DMS79 (cell line): ENCODE measurements at places on chromosomes 4 and X.

- no peak for DNase-seq
Observed at GRCh38 chr4:37533286-37534033, 152.7 kb downstream of the RELL1 start.

- no peak for DNase-seq
Observed at GRCh38 chr4:15961781-15962510, 1.0 kb downstream of the FGFBP2 start.

- no peak for DNase-seq
Observed at GRCh38 chr4:163167333-163167626, 590 bp upstream of the NAF1 start.

DNA sequence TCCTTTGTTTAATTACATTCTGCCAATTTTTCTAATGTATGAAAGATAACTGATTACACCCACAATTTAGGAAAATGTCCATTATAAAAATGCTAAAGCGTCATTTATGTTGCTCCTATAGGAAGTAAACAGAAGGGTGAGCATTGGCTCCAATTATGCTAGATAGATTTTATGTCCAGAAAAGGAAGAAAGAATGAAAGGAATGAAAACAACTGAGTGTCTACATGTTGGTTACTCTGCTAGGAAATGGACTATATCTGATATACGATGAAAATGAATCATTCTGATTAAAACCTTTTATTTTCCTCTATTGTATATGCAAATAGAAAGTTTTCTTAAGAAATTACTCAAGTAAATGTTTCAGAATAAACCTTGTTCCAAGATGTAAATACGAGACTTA lies 1.6 kb downstream of the ENAM start:
- no peak for DNase-seq

DNA sequence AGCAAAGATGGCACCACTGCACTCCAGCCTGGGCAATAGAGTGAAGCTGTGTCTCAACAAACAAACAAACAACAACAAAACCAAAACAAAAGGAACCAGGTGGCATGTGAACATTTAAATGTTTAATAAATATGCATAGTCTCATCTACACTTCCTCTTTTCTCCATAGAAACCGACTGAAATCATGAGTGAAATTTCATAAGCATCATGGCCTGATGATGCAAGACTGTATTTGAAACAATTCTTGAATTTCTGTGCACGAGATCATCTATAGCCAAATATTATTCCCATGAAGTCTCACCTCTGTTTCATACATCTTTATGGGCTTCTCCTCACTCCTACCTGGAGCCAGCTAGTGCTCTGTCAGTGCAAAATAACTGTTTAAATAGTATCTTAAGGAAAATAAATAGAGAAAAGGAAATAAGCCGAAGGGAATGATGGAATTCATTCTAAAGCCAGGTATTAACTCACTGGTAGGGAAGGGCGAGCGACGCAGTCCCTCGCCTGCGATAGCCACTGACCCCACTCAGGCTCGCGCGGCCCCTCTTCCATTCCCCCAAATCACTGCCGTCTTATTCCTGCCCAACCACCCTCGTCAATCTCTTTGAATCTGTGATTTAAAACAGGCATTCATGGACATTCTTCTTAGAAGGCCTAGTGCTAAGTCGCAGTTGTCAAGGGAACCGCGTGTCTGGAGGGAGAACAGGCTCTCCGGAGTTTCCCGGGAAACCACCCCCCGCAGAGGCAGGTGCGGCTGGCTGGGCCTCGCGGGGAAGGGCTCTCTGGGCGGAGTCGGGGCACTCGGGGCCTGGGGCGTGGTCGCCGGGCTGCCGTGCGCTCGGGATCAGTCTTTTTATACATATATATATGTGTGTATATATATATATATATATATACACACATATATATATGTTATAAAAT lies 52.4 kb upstream of the TRIM2 start:
- peak; percentile 64 for DNase-seq

GRCh38 chr4:38099020-38099600 lies 138.9 kb downstream of the PTTG2 start:
- DNase-seq = no peak

DNA sequence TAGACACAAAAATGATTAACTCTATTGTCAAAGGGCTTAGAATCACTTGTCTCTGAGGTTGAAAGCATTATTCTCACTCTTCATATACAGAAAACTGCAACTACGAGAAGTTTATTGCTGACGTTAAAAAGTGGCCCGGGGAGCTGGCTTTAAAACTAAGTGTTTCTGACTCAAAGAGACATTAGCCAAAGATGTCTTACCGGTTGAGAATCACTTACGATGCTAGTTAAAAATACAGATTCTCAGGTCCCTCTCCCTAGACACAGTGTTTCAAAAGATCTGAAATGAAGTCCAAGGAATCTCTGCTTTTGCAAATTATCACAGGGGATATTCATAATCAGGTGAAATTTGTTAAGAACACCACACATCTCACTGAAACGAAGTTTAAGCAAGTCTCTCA lies 1.2 kb downstream of the GNPDA2 start:
- DNase-seq = no peak

- no peak for DNase-seq
Observed at GRCh38 chr4:136651278-136651667, 881.0 kb downstream of the PCDH18 start.

DNA sequence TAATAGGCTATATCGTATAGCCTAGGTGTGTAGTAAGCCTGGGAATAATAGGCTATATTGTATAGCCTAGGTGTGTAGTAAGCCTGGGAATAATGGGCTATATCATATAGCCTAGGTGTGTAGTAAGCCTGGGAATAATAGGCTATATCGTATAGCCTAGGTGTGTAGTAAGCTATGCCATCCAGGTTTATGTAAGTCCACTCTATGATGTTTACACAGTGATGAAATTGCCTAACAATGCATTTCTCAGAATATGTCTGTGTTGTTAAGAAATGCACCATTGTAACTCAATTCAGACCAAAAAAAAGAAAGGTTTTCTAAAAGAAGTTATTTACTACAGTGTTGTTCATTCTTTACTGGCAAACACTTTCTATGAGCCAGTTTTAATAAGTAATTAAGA lies 1387.2 kb downstream of the STIM2 start:
- no peak for DNase-seq

DNA sequence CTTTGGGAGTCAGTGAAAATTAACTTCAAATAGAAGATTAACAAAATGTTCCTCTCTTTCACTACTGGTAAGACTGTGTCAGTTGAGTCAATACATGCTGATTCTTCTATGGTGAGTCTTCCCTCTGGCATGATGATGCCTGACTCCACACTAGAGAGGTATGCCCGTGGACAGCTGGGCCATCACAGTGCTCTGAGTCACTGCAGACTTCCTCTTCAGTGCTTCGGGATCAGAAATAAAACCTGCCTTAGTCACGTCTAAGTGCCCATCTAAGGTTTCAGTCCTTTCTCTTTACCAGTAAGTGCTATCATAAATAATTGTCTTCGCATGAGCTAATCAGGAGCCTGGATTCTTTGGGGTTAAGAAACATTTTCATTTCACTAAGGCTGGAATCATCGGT lies 1.6 kb upstream of the ASB5 start:
- no peak for DNase-seq

DNA sequence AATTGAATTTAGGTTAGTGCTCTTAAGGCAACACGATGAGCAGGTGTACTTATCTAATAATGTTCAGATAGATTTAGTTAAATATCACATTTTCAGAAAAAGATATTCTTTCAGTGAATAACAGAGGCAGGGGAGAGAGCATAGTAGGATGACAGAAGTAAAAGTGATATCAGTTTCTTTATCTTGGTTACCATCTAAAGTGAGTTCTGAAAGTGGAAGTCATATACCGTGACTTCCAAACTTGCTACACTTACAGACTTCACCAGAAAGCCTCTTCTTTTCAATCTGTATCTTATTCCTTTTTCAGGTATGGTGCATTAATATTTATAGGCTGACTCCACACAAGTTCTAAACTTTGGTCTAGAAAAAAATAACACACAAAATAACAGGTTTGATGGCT lies 124.9 kb downstream of the POU4F2 start:
- no peak for DNase-seq

GRCh38 chrX:106611679-106612392 lies at the start of gene RADX:
Gene RADX, plus strand, starts transcription at chrX:106611978. Its CDS starts 103 bp downstream, at chrX:106612081.
- DNase-seq = peak; percentile 84

DNA sequence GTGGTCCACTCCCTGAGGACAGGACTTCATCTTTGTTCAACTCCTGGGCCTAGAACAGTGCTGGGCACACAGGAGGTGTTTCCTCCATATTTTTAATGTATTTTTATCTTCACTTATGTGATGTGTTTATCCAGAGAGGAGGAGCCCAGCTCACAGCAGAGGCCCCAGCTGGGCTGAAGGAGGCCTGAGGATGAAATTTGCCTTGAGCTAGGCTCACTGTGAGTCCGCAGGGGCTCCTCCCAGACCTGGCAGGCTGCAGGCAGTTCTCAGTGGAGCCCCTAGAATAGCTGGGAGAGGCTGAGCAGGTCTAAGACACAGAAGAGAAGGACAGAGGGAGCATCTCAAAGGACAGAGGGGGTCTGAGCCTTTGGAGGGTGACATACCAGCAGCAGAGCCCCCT lies 26.8 kb downstream of the C4orf50 start:
- no peak for DNase-seq

GRCh38 chr4:83606460-83606859 lies 70.6 kb downstream of the GPAT3 start:
- DNase-seq = no peak

DNA sequence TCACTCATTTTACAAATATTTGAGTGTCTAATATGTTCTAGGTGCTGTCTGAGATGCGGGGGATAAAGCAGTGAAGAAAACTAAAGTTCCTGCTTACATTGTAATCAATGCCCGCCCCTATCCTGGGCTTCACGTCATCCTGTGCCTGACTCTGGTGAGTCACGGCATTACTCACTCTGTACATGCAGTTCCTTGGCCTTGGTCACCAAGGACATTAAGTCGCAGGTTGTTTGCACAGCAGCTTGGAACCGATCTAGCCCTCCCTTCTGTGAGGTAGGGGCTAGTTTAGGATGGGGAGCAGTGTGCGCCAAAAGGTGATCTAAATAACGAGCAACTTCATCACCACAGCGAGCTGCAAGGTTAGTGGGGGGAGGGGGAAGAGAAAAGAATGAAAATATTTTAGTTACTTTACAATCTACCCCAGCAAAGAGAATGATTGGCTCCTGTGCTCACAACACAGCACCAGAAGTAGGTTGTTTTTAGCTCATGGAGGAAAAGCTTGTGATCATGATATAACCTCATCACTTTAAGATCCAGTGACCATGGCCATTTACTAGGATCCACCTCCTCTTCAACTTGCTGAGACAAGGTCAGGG lies 48.0 kb upstream of the HDAC8 start:
- no peak for DNase-seq

DNA sequence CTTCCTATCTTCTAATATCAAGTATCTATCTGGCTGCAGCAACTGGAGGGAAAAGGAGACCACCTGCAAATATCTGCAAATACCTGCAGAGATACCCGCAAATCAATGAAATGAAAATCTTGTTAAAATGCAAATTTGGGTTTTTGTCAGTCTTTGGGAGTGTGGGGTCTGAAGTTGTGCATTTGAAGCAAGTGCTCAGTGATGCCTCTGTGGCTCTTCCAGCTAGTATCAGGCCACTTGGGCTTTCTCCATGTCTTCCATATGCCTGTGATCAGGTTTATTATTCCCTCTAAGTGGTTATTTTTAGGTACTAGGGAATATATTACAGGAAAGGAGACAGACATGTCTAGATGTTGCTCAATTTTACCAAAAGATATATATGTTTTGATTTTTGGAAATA lies 880.3 kb downstream of the ADGRL3 start:
- no peak for DNase-seq

DNA sequence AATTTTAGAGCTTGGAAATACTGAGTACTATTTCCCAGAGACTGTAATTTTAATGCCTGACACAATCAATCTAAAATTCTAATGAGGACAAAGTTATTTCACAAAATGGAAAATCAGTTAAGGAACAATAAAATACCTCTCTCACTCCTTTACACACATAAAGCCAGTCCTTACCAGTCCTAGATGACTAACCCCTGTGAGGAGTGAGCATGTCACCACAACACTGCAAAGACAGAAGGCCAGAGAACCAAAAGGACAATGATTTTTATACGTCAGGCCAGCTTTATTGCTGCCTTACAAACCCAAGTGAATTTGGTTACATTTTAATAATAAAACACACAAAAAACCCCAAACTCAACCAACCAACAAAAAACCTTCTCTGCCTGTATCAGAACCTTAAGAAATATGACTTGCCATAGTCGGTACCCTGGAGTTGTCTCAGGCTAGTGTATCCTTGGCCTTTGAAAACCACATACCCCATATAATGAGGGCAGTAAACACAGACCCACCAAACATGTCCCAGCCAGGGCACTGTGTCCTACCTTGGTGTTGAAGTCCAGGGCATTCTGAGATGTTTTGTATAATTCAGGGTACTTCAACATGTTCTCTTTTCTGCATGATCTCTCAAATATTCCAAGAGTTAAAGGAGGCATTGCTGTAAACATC lies 57.6 kb downstream of the SHISA3 start:
- DNase-seq = no peak

- no peak for DNase-seq
Observed at GRCh38 chr4:15958562-15958961, 4.4 kb downstream of the FGFBP2 start.

GRCh38 chr4:99121008-99121407 lies 23.1 kb downstream of the ADH4 start:
- no peak for DNase-seq

DNA sequence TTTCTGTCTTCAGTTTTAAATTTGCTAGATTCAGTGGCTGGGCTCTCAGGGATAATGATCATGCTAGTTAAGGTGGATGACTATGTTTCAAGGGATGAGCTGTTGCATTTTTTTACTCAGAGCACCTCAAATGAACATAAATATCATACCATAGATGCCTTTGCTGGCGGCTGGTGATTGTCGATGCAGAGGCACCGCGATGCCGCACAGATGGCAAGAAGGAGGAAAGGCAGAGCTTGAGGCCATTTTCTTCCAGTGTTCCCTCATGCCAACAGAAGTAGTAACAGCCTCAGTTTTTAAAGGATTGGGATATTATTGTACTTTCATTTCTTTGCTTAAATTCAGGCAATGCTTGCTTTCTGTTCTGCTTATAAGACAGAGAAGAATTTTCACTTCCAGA lies 654.7 kb upstream of the IGFBP7 start:
- no peak for DNase-seq

- DNase-seq = no peak
Observed at GRCh38 chr4:121738780-121739535, 26.0 kb downstream of the SMIM43 start.

DNA sequence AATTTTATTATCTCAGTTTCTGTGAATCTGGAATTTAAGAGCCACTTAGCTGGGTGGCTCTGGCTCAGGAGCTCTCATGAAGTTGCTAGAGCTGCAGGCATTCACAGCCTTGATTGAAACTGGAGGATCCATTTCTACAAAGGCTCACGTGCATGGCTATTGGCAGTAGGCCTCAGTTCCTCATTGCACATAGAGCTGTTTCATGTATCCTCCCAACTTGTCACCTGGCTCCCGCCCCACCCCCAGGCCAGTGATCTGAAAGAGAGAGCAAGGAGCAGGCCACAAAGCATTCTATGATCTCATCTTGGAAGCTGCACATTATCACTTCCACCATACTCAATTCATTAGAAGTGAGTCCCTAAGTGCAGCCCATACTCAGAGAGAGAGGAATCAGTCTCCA lies 18.5 kb upstream of the AP1AR start:
- DNase-seq = no peak

- no peak for DNase-seq
Observed at GRCh38 chr4:75498041-75498440, 16.2 kb downstream of the RCHY1 start.

GRCh38 chr4:53714236-53715140 lies 123.2 kb upstream of the LNX1 start:
- DNase-seq = no peak

- no peak for DNase-seq
Observed at GRCh38 chr4:129929052-129929451, 833.1 kb downstream of the C4orf33 start.
